ENCODE measurements at places on chromosomes 2 and 18.

DNA sequence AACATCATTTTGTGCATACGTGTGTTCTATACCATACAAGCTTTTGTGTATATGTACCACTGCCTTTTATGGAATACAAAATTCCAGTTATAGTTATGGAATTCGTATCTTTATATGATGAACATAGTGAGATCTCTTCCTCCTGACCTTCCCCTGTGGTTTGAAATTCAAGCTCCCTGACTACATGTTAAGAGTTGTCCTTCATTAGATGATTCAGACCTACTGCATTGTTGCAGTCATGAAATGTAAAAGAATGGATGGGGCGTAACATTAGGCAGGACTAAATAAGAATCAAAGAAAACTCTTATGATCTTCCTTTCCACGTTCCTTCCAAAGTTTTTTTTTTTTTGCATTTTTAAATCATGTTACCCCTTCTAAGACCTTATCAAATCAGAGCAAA, 107.1 kb downstream of the UNC80 start:
- no peak for DNase-seq

DNA sequence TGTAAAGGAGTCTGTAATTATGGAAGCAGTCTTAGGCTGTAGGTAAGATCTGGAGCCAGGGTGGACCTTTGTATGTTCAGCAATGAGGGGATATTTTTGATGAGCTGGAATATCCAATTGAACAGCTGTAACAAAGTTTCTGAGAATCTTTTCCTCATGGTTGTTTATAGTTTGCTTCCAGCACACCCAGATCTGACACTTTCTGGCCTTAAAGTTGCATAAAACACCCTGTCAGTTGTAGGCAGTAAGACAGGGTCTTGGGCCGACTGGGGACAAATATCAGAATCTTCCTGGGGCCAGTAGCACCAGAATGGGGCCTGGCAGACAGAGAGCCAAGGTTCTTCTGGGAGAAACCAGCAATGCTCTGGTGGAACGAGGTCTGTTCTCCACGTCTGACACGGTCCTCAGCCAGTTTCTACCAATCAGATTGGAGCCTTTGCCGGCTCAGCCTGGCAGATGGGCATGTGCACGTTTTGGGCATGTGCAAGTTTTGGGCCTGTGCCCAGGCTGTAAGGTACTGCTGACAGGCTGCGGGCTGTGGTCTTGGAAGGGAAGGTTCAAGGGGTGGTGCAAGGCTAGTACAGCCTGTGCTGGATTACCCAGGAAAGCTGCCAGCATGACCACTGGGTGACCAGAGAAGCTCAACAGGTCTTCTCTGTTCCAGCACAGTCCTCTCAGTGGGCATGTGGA, 89.8 kb downstream of the PRKCE start:
- no peak for DNase-seq

DNA sequence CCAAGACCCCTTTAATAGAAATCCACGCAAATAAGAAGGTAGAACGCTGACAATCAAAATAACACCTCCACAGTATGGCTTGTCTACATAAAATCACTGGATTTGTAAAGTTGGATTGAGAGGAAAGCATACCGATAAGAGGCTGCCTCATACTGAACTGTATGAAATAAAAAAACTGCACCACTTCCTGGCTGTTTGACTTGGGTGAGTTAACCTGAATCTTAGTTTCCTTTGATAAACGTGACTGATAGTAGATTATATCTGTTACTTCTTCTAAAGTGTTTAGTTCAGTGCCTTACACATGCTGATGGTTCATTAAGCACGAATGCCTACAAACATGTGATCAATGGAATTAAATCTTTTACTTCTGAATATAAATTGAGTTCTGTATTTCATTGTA, 140.4 kb upstream of the RNF152 start:
- no peak for DNase-seq

DNA sequence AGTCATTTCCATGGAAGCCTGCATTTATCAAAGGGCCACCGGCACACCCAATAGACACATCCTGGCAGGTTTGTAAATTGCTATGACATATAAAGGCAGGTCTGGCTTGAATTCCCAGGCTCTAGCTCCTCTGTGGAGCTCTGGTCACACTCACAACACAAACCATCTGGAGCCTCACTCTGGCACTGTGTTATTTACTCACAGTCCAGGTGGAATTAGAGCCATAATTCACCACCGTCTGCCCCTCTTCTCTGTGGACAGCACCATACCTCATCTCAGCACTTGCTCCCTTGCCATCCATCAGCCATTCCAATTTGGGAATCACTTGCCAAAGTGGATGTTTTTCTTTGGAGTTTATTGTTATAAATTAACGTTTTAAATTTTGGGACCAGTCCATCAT, 84.3 kb upstream of the OSR1 start:
- DNase-seq: no peak

- no peak for DNase-seq
Observed at GRCh38 chr2:188628989-188629752, 337.5 kb downstream of the GULP1 start.

- no peak for DNase-seq
Observed at GRCh38 chr2:196233805-196234475, 62.6 kb upstream of the STK17B start.

DNA sequence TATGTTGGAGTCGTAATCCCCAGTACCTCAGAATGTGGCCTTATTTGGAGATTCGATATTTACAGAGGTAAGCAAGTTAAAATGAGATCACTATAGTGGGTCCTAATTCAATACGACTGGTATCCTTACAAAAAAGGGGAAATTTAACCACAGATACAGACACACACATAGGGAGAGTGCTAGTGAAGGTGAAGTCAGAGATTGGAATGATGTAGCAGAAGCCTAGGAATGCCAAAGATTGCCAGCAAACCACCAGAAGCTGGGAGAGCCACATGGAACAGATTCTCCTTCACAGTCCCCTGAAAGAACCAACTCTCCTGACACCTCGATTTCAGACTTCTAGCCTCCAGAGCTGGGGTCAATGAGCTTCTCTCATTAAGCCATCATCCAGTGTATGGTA, 17.7 kb upstream of the ACTR3 start:
- DNase-seq: no peak

Measured in activated CD8-positive, alpha-beta memory T cell treated with anti-CD3 and anti-CD28 coated beads, Interleukin-2, amount 50 U/mL, for 48 hours (primary cell).